ENCODE measurements at places on chromosomes 16 and 17.

DNA sequence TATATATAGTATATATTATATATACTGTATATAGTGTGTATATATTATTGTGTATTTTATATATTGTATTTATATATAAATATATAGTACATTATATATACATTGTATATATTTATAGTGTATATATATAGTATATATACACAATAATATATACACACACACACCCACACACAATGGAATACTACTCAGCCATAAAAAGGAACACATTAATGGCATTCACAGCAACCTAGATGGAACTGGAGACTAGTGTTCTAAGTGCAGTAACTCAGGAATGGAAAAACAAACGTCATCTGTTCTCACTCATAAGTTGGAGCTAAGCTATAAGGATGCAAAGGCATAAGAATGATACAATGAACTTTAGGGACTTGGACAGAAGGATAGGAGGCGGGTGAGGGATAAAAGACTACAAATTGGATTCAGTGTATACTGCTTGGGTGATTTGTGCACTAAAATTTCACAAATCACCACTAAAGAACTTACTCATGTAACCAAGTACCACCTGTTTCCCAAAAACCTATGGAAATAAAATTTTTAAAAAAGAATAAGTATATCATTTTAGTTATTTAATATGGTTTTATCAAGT lies 201.9 kb upstream of the CDH11 start:
- DNase-seq = no peak

DNA sequence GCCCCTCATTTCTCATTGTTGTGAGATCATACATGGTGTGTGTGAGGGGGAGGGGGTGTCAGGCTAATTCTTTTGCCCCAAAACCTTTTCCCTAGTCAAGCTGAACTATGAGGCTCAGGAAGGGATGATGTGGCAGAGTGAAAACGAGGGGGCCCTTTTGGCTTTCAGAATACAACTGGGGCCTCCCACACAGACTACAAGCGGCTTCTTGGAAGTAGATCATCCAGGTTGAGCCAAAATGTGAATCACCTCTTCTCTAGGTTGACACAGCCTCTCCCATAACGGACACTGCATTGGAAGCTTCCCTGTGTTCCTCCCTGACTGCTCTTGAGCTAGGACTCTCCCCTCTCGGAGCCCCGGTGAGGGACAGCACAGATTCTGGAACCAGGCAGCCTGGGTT lies 2.3 kb upstream of the ALKBH5 start:
- DNase-seq = no peak

- DNase-seq = no peak
Observed at GRCh38 chr17:29674281-29674680, 51.6 kb upstream of the CORO6 start.

- no peak for DNase-seq
Observed at GRCh38 chr16:4366016-4366415, 5.6 kb upstream of the VASN start.

DNA sequence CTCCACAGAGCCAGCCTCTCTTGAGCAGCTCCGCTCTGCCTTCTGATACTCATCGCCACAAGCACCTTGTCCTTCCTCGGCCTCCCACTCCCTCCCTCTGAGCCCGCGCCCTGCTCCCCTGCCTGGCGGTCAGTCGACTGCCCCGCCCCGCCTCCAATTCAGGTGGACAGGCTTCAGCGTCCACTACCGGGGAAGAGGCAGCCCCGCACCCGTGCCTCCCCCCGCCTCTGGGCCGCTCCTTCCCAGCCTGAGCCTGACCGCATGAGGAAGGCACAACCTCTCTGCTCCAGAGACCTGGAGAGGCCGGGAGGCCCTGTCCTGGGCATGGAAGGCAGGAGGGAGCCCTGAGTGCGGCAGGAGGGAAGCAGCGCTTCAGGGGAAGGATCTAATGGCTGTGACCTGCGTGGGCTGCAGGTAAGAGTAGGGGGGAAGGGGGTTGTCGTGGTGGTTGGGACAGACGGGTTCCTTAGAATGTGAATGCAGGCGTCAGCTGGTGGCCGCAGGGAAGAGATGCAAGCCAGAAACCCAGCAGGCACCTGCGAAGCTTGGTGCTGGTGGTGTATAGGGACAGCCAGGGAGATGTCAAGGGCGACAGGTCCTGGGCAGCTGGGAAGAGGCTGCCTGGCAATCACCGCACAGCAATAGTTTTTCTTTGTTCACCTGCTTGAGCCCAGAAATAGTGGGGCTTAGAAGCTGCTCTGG lies 3.0 kb upstream of the SLC6A4 start:
- DNase-seq = no peak

DNA sequence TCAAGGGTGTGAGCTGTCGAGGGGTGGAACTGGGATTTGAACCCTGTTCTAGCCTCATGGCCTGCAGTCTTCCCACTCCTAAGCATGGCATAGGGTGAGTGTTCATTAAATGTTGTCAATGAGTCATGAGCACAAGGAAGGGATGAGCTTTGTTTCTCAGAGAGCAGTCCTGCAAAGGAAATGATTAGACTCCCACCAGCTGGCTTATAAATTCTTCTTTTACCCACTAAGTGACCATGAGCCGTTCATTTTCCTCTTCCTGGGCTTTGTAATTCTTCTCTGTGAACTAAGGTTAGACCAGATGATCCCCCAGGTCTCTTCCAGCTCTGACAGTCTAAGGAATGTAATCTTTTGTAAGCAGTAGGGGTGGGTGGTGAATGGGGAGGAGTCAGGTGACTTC lies 47.9 kb upstream of the HNF1B start:
- DNase-seq = no peak

- DNase-seq = no peak
Observed at GRCh38 chr17:63760771-63761539, 12.4 kb downstream of the CCDC47 start.

- no peak for DNase-seq
Observed at GRCh38 chr17:64156670-64157069, 26.7 kb upstream of the ERN1 start.

DNA sequence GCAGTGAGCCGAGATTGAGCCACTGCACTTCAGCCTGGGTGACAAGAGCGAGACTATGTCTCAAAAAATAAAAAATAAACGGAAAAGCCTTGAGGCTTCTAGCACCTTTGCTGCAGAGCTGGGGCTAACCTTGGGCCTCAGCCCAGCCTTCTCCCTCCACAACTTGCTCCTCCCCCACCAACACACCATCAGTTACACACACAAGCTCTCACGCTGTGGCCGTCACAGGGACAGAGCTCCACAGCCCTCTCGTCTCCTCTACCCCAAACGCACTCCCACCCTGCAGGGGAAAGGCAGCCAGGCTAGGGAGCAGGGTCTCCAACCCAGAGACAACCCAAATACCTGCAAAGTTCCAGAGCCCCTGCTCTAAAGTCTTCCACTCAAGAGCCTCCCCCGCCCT lies 22.0 kb upstream of the MRPS23 start:
- no peak for DNase-seq

DNA sequence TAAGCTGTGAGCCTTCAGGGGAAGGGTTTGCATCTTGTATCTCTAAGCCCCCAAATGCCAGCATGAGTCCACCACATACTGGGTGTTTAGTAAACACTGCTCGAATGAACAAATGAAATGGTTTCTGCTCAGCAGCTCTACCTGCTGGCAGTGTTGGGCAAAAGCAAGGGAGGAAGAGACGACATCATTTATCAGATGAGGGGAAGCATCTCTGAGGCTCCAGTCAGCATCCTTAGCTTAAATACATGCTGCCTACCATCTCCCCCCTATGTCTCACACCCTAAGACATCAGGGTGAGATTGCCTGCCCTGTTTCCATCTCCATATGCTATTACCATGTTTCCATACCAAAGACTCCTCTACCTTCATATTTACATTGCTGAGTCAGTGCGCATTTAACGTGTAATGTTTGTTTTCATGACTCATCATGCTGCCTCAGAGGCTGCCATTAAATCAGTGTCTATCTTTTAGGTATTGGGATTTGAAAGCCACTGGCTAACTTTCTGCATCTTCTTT lies 379.8 kb downstream of the UTP18 start:
- no peak for DNase-seq

All from Right ventricle myocardium inferior (tissue), 1 donor.